ENCODE measurements at places on chromosomes 6 and 20.

DNA sequence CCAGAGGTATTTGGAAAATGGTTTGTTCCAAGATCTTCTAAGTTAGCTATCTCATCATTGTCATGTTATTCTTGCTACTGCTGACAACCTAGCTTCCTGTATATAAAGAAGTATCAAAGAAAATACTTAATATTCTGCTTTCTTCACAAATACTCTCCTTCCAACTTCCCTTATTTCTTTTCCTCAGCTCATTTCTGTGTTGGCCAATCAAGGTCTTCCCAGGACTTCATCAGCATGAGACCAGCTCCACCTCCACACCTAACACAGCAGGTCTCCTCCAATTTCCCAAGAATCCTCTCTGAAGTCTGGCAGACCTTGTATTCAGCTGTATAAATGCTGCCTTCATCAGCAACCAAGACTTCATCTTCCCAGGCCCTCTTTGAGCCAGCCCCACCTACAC lies 538.6 kb upstream of the JARID2 start:
- no peak for DNase-seq

- no peak for DNase-seq
Observed at GRCh38 chr6:44234101-44235025, 11.0 kb downstream of the SLC29A1 start.

DNA sequence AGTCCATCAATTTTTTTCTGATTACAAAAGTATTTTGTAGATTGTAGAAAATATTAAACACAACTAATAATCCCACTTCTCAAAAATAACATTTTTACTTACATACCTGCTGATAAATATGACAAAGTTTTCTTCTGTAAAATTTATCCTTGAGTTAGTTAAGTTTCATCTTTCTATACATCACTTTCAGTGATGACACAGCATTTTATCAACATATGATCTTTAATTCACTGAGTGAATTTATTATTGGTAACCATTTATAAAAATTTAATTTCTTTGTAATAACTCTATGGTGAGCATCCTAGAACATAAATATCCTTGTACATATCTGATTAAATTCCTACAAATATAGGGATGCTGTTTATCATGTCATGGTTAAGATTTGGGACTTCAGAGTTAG lies 385.0 kb upstream of the SLC35B3 start:
- no peak for DNase-seq

DNA sequence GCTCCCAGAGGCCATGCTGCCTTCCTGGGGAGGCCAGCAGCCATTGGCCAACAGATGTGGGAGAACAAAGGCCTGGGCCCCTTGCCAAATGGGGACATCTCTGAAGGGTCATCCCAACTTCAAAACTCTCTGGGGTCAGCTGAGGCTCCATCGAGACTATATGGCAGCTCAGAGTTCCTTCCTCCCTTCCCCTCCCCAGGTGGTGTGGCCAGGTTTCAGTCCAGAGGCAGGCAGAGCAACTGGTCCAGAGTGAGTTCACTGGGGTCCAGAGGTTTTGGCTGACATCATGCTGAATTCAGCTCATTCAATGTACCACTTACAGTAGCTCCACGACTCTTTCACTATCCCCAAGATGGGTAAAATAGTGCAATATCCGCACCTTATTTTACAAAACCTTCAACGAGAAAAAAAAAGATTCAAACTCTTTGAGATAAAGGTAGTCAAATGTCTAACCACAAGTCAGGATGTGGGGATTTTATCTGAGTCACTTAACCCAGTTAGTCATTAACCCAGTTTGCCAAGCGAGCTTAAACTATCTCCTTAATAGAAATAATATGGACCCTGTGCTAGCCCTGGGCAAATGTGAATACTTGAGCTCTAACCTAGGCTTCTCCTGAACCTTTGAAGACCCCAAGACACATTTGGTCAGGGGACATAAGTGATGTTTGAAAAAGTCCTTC lies 108.4 kb upstream of the PLEKHG1 start:
- no peak for DNase-seq

DNA sequence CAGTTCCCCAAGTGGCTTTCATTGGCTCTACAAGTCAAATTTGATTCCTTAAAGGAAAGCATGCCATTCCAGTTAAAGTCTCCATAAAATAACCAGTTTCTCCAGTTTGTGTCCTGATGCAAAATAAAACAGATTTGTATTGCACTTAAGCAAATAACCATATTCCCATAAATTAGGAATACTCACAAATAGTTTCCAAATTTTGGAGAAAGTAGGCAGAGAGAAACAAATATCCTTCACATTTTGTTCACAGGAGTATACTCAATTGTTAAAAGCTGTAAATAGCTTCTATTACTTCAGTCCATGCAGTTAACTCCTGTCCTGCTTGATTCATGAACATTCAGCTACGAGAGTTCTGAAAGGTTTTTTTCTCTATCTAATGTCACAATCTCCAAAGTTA lies 281.4 kb upstream of the RGS17 start:
- no peak for DNase-seq

DNA sequence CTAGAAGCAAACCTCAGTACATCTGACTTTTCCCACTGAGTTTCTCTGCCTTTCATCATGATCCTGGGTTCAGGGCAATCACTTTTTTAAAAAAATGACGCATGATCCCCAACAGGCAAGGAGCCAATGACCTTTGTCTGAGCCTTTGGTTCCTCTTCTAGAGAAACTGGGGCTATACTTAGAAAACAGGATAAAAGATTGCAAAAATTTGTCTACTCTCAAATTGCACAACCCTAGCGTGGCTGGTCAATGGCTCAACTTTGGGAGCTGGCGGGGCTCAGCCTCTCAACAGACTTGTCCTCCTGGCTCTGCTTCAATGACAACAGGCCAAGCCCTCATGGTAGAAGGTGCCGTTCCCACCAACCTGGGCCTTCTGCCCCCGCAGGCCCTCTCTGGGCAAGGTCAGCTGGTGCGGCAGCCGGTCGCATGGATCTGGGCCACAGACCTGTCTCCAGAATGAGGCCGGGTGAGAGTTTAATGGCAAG lies 48.7 kb downstream of the PDYN start:
- no peak for DNase-seq

GRCh38 chr6:136501096-136501495 lies 49.1 kb downstream of the MAP7 start:
- DNase-seq, result no peak

GRCh38 chr6:11160199-11160598 lies 48.7 kb upstream of the ERVFRD-1 start:
- DNase-seq, result no peak

GRCh38 chr6:76790881-76791280 lies 672.4 kb downstream of the HTR1B start:
- DNase-seq, result no peak

GRCh38 chr6:19669206-19669605 lies 168.0 kb upstream of the ID4 start:
- DNase-seq, result no peak

DNA sequence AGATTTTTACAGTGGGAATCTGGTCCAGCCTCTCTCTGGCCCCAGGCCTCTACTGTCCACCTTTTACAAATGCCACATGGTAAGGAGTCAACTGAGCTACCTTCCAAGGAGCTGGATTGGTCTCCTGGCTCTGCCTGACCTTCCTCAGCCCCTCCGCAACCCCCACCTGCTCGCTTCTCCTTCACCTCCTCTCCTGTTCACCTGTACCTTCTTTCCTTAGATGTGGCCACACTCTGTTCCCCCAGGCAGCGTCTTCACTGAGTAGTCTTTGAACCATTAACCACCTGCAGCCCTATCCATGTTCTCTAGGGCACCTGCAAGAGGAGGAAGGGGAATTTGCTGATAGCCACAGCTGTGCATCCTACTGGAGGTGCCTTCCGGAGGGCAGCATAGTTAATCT lies 55.3 kb upstream of the DDR1 start:
- DNase-seq, result no peak

DNA sequence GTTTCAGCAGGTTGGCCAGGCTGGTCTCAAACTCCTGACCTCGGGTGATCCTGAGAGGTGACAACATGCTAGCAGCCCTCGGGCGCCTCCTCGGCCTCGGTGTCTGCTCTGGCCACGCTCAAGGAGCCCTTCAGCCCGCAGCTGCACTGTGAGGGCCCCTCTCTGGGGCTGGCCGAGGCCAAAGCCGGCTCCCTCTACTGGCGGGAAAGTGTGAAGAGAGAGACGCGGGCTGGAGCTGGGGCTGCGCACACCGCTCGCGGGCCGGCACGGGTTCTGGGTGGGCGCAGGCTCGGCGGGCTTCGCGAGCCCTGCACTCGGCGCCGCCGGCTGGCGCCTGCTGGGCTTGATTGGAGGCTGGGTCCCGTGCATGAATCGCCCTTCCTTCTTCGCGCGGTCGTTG lies 80.8 kb upstream of the RBM24 start:
- DNase-seq, result no peak

DNA sequence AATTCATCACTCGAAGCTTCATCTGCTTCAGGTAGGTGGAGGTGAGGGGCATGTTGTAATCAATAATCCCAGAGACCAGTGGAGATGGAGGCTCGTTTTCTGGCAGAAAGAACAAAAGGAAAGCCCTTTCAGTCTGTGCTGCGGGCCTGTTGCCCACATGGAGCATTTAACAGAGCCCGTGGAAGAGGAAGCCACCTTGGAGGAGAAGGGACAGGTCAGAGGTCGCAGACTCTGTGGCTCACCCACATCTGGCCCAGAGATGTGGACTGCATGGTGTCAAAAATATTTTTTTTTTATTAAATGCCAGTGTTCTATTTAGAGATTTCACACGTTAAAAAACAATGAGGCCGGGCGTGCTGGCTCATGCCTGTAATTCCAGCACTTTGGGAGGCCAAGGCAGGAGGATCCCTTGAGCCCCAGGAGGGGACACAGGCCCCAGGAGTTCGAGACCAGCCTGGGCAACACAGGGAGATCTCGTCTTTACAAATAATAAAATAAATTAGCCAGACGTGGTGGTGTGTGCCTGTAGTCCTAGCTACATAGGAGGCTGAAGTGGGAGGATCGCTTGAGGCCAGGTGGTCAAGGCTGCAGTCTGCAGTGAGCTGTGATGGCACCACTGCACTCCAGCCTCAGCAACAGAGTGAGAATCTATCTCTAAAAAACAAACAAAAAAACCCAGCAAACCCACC lies 73.6 kb downstream of the NOL4L start:
- DNase-seq, result no peak

GRCh38 chr6:28906669-28907068 lies 17.1 kb downstream of the TRIM27 start:
- DNase-seq, result no peak

DNA sequence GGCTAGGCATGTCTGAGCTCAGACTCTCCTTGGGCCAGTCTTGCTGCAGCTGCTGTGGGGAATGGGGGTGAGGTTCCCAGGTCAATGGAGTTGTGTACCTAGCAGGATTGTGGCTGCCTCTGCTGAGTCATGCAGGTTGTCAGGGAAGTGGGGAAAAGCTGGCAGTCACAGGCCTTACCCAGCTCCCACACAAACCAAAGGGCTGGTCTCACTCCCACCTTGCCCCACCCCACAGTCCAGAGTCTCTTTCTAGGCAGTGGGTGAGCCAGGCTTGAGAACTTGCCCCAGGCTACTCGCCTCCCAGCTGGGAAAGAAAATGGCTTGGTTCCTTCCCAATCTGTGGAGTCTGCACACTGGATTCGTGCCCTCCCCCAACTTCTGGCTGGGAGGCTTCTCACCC lies 65.7 kb downstream of the SCP2D1 start:
- no peak for DNase-seq

DNA sequence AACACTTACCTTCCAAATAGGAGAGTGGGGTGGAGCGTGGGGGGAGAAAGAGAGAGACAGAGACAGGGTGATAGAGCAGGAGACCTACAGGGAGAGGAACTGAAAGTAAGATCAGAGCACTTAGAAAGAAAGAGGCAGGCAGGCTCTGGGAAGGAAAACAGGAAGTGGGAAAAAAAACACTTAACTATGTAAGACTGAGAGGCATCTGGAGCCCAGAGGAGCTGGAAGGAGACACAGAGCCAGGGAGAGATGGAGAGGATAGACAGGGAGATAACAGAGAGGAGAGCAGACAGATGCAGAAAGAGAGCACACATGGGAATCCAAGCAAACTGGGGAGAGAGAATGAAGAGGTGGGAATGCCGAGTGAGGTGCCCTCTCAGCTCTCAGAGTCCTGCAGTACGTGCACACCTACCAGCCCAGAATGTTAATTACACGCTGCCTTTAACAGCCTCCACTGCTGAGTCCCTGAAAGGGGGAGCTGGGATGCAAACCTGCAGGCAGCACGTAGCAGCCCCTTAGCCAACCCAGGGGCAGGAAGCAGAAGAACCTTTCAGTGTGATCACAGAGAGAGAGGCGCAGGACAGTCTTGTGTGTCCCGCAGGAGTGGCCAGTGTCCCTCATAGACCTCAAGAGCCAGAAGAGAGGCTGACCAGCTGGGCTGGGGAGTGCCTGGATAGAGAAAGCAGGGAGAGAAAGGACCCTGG lies 132.7 kb upstream of the LRFN2 start:
- no peak for DNase-seq

DNA sequence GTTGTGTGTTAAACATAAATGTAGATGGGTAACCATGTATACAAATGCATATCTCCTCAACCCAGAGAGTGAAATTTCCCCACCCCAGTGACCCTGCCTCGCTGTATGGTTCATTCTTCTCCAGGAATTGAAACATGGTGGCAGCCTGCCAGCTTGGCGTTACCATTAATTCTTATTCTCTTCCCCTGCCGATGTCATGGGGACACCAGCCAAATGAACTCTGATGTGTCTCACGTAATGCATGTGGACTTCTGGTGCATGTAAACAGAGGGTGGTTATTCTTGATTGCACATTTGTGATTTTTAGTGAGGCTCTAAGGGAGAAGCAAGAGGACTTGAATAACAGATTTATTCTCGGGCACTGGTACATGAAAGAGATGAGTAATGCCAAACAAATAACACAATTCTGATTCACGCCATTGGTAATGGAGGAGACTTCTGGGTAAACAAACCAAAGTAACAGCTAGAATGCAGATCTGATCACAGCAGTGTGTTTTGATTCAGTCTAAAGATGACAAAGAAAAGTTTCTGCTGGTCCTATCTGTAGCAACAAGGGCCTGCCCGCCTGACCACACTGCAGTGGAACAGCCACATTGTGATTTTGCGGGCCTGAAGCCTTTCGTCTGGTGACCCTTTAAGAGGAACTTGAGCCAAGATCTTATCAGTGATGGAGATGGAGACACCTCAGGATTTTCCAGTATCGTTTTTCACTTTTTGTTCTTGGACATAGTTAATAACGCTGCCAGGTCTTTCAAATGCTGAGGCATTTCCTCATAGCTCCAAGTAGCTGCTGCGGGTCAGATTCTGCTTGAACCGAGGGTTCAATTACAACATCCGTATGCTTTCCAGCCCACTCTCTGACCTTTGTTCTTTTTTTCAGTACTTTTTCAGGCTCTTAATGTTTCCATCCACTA lies 171.8 kb upstream of the AKAP12 start:
- DNase-seq, result peak; percentile 97

DNA sequence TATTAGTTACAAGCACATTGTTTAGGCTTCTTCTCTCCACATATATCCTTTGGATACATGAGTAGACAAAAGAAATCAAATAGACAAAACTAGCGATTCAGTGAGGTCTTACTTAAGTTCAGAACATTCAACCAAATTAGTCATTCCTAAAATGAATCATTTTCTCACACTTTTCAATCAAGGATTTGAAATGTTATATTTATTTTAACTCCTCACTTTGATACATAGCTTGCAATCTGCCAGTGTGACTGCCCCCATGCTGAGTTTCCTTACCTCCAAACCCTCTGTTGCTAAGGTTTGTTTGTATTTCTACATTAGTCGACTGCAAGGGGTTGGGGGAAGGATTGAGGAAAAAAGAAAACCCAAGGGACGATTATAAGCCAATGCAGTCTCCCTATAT lies 3.5 kb upstream of the MOXD1 start:
- no peak for DNase-seq
